ENCODE measurements at places on chromosomes 16 and 17.

- no peak for DNase-seq
Observed at GRCh38 chr17:75900691-75901533, 3.8 kb downstream of the MRPL38 start.

GRCh38 chr17:2902546-2902945 is 106.3 kb downstream of the RAP1GAP2 start:
- no peak for DNase-seq

DNA sequence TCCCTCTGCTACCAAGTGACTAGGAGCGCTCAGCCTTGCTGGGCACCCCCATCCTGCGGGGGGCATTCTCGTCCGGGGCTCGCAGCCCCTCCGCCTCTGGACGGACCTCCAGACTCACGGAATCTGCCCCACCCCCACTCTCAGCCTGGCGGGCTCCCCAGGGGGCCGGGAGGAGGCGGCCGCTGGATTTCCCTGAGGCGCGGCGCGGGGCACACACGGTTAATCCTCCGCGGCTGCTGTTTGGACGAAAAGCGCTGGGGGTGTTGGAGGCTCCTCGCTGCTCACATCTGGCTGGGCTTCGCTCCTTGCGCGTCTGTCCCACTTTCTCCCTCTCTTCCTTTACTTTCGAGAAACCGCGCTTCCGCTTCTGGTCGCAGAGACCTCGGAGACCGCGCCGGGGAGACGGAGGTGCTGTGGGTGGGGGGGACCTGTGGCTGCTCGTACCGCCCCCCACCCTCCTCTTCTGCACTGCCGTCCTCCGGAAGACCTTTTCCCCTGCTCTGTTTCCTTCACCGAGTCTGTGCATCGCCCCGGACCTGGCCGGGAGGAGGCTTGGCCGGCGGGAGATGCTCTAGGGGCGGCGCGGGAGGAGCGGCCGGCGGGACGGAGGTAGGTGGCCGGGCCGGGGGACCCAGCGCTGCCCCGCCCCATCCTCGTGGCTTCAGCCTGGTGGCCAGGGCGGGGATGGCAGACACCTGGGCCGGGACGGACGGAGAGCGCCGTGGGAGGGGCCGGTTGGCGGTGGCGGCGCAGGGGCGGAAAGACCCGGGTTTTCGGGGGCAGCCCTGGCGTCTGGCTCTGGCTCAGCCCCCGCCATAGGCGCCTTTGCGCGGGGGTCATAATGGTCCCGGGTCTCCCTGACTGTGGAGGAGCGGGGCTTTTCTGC is at the start of gene C1QTNF1:
Gene C1QTNF1 (plus strand): TSS at position 284 of the 886 bp plus-strand sequence. CDS start 19,800 bp downstream, outside the sequence.
- DNase-seq: no peak

GRCh38 chr16:87582216-87582965 is 19.9 kb upstream of the JPH3 start:
- DNase-seq: no peak

DNA sequence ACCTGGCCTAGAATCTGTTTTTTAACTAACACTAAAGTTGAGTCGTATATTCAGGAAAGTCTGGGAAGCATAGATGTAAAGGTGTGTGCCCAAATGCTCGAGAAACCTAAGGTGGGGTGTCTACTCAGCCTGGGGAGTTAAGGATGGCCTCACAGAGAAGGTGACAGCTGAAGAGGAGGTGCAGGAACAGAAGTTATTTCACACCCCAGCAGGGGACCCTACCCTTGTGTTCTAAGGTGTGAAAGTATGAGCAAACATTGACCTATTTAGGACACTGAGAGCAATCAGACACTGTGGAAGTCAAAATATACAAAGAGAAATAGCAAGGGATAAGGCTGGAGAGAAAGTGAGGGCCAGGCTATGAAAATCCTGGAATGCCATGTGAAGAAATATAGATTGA is 49.0 kb upstream of the DHX40 start:
- no peak for DNase-seq

GRCh38 chr16:86952769-86953168 is 364.4 kb downstream of the C16orf95 start:
- no peak for DNase-seq

- no peak for DNase-seq
Observed at GRCh38 chr17:48504953-48505352, 25.9 kb downstream of the HOXB1 start.

DNA sequence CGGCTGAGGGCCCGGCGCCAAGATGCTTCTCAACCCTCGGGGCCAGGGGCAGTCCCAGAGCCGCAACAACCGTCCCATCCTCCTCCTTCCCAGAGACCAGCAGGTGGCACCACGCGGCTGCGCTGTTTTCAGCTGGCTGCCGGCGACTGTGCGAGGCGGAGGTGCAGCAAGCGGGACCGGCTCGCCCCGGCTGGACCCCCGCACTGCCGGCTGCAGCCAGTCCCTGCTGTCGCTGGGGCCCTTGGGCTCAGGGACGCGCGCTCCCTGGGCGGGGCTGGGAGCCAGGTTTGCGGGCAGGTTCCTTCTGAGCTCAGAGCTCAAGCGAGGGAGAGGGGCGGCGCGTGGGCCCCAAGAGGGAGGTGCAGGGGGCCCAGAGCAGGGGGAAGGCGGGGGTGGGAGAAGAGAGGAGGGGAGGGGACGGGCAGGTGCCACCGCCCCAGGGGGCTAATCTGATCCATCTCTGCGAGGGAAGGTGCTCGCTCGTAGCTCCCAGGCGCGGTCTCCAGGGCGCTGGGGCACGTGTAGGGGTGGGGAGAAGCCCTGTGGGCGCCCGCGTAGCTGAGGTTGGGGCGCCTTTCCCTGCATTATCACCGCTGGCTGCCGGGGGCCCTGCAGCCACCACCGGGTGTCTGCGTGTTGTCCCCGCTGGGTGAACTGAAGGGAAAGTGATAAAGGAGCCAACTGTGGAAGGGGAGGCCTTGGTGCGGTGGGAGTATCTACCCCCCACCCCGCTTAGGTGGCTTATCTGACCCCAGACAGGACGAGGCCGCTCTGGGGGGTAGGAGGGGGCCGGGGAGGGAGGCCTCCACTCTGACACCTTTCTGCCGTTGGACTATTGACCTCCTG is 24.2 kb downstream of the STAT5A start:
- no peak for DNase-seq

- DNase-seq: peak; percentile 77
Observed at GRCh38 chr17:78127239-78127887, 1.2 kb downstream of the TMC6 start.

- DNase-seq: no peak
Observed at GRCh38 chr16:8720080-8720966, 45.9 kb downstream of the ABAT start.

DNA sequence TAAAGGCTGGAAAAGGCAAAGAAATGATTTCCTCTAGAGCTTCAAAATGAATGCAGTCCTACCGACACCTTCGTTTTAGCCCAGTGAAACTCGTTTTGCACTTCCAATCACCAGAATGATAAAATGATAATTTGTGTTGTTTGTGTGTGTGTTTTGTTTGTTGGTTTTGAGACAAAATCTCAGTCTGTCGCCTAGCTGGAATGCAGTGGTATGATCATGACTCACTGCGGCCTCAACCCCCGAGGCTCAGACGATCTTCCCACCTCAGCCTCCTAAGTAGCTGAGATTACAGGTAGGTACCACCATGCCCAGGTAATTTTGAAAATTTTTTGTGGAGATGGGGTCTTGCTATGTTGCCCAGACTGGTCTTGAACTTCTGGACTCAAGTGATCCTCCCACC is 3.4 kb upstream of the EVPLL start:
- DNase-seq: no peak

GRCh38 chr17:61314368-61315078 is 85.1 kb upstream of the TBX2 start:
- DNase-seq: no peak

DNA sequence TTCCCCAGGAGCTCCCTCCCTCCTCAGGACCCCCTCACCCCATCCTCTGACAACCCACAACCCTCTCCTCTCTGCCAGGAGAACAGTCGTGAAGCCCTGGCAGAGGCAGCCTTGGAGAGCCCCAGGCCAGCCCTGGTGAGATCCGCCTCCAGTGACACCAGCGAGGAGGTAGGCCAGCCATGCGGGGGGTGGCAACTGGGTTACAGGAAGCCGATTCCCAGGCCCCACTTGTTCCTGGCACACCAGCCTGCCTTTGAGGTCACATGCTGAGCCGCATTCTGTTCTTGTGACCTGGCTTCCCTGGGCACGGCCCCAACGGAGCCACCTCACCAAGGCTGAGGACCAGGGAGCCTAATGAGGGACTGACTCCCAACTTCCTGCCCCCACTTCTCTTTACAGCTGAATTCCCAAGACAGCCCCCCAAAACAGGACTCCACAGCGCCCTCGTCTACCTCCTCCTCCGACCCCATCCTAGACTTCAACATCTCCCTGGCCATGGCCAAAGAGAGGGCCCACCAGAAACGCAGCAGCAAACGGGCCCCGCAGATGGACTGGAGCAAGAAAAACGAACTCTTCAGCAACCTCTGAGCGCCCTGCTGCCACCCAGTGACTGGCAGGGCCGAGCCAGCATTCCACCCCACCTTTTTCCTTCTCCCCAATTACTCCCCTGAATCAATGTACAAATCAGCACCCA is 7.9 kb downstream of the NAT9 start:
- no peak for DNase-seq

DNA sequence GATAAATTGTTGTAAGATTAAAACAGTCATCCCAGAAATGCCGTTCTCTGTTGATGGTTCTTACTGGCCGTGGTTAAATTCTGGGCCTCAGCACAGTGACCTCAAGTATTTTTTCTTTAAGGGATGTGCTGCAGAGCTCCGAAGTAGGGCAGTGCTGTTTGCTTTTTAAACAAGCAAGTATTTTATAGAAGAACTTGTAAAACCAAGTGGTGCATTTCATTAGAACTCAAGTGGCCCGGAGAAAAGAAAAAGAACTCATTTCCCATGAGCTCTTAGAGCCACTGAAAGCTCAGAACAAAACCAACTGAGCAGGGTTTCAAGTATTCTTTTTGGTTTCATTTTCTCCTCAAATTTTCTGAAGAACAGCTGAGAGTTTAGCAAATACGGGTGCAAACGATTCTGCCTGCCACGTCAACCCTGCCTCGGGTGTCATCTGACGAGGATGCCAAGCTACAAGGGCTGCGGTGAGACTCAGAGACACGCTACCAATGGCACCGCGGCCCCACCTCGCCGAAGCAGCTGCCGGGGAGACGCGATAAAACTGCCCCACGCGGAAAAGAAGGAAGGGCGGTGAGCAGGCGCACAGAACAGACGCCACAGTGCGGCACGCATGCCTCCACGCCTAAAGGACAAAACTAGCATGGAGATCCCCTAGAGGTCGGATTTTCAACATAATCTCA is 6.3 kb downstream of the LMF1 start:
- DNase-seq: no peak

GRCh38 chr17:7192271-7192937 is 13.2 kb upstream of the ASGR1 start:
- no peak for DNase-seq

GRCh38 chr17:63546308-63547082 is 3.8 kb upstream of the DCAF7 start:
- no peak for DNase-seq

GRCh38 chr16:59295993-59296736 is 562.0 kb upstream of the GOT2 start:
- DNase-seq: no peak

DNA sequence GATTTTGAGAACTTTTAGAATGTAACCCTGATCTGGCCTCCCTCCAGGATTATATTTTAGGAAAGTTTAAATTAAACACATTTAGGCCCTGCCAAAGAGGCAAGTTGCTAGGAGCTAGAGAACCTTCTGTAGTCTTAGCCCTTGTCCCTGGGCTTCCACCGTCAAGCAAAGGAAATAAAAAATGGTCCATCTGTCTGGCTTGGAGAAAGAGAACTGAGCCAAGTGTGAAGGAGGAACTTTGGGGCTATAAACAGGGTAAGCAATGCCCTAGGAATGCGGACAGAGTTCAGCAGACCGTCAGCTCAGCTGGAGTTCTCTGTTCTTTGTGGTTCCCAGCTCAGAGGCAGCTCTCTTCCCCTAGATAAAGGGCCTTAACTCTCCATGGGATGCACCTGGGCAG is 29.6 kb downstream of the RCVRN start:
- no peak for DNase-seq

DNA sequence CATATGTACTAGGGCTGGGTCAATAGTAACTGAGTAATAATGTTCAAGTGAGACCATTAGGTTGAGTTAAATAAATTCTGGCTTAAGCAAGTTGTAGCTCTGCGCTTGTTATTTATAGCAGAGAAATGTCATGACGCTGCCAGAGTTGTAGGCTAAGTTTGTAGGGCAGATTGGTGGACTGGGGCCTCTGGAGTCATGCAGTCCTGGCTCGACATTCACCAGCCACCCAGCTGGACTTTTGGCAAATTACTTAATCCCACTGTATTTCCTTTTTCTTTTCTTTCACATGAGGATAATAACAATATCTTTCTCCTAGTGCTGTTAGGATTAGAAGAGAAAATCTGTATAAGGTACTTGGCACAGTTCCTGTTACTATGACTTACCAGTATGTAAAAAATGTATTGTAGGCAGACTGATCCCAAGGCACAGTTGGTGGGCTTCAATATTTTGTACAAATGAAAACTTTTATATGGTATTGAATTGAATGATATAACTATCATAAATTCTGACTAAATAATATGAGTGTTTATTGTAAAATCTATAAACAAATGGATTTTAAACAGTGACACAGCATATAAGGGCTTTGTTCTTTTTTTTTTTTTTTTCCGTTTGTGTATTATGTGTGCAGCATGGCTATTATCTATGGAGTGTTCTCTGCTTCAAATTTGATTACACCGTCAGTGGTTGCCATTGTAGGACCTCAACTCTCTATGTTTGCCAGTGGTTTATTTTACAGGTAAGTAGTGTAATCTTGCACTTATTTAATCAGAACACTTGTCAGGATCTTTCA is 2.6 kb downstream of the MFSD11 start:
- DNase-seq: no peak

GRCh38 chr16:23279721-23280153 is 22.4 kb upstream of the SCNN1B start:
- DNase-seq: no peak
